ENCODE measurements at places on chromosomes 12 and 14.
A peak's percentile ranks its signal among the peaks of the same experiment; 100 is the strongest.

DNA sequence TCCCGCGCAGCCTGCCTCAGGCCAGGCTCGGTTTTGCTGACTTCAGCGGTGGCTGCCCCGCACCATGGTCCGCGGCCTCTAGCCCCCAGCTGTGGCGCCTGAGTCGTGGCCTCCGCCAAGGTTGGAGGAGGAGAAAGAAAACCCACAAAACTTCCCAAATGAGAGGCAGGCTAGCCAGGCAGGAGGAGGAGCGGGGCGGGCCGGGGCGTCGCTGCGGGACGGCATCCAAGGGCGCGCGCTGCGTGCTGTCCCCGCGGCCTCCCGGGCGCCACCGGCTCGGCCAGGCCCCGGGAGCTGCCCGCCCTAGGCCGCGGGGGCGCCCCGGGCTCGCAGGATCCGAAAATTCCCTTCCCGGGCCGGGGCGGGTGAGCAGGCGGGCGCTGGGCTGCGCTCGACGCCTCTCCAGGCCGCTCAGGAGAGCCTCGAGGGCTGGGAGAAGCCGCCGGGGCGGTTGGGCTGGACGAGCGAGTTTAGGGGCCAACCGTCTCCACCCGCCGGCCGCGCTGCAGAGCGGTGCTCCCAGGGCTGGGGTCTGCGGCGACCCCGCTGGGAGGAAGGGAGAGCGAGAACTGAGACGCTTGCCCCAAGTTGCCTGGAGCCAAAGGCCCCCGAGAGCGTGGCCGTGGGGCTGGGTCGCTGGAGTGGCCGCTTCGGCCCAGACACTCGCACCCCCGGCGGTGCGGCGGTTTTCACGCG, at the start of gene EFS:
TSS of gene EFS (minus strand) at position 137 of the 696 bp plus-strand sequence. CDS start 147 bp downstream, outside the sequence.
- no peak for DNase-seq

GRCh38 chr14:99747582-99748330, 45.5 kb upstream of the EML1 start:
- DNase-seq: no peak

GRCh38 chr12:125340791-125341190, 275.6 kb downstream of the AACS start:
- DNase-seq: peak; percentile 70

- DNase-seq: no peak
These were observed 465.7 kb upstream of the MGAT4C start for GRCh38 chr12:86721713-86722397.

- DNase-seq: no peak
These were observed 19.8 kb upstream of the KCNH3 start for GRCh38 chr12:49518914-49519573.

GRCh38 chr12:28223858-28224257, 33.6 kb downstream of the CCDC91 start:
- DNase-seq: no peak

- DNase-seq: no peak
These were observed 16.0 kb upstream of the SERPINA4 start for GRCh38 chr14:94545131-94545841.

DNA sequence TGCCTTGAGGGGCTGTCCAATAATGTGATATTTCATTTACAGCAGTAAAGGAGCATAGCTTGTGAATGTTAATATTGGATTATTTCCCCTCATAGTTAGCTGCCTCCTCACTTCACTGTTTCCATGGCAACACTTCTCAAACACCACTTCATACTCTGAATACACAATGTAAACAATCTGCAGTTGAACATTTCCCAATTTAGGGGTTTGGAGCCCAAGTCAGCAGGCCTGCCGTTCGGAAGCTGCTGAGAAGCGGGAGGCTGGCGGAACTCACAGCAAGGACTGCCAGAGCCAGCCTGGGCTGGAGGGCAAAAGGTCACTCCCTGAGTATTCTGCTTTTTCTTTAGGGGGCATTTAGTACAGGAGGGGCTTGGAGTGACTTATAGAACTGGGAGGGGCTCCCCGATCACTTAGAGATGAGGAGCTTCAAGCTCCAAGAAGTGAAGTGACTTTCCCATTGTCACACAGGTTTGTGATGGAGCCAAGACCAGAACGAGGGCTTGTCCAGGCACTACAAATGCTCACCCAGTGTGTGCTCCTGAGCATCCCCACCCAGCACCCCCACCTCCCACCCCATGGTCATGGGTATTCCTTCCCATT, 12.1 kb upstream of the SLC24A4 start:
- DNase-seq: no peak

DNA sequence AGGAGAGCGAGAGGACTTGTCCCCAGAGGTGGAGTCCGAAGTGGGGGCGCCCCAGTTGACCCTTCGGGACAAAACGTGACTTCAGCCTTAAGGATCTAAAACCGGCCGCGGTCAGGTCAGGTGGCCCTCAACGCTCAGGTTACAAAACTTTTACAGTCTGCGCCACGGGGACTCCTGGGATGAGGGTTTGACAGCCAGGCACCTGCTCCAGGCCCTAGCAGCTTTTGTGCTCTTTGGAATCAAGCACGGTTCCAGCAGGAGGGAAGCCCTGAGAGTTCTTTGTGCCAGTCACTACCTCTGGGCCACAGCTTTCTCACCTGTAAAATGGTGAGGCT, 337 bp downstream of the ZC2HC1C start:
- no peak for DNase-seq

DNA sequence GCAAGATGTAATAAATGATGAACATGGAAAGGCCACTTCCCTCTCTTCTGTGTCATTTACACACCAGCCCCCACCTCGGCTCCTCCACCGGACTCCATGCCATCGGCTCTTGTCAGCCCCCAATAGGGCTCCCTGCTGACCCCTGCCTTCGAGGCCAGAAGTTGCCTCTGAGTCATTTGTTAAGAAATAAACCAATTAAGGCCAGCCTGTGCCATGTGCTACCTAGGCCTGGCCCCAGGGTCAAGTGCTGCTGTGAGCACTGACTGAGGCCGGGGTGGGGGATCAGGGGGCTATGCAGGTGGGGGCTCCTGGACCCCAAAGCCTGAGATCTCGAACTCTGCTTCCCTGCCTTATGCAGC, 53.2 kb downstream of the TESC start:
- DNase-seq: no peak

- no peak for DNase-seq
These were observed 14.4 kb downstream of the ERP27 start for GRCh38 chr12:14923944-14924343.

DNA sequence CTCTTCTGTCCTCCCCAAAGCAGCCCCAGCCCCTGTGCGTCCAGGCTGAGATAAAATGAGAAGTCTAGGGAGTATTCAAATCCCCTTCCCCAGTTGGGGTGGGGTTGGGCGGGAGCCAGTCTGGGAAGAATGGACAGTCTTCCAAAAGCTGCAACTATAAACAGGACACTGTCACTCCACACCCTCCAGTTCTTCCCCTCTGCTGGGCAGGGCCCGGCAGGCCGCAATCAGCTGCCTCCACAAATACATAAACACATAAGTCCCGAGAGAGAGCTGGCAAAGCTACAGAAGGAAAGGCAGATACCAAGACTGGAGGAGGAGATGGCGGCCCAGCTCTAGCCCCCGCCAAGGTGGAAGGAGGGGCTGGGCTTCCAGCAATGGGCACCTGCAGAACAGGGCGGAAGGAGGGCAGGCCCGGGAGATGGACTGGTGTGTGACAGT, 12.7 kb downstream of the LTBP2 start:
- DNase-seq: no peak

GRCh38 chr12:28890664-28891063, 258.4 kb upstream of the FAR2 start:
- no peak for DNase-seq

- DNase-seq: no peak
These were observed 31.4 kb downstream of the ALDH2 start for GRCh38 chr12:111798182-111798581.

GRCh38 chr14:70832561-70833305, 23.4 kb upstream of the MAP3K9 start:
- DNase-seq: no peak

GRCh38 chr14:103129301-103130016, 6.2 kb downstream of the TNFAIP2 start:
- DNase-seq: no peak

- no peak for DNase-seq
These were observed 225.4 kb downstream of the PTPRO start for GRCh38 chr12:15547691-15548090.

GRCh38 chr12:62799126-62799736, 135.7 kb downstream of the PPM1H start:
- DNase-seq: peak; percentile 46

DNA sequence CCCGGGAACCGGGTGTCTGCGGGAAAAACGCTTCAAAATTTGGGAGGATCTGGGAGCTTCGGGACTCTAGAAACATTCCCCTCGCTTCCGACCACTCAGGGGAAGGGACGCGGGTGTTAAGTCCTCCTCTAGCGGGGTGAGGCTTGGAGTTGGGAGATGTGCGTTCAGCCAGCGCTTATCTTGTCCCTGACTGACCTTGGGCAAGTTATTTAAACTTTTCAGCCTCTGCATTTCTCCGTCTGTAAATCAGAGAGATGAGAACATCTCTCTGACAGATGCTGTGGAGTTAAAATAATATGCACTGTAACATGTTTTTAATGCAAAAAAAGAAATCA, 76.9 kb upstream of the ANO4 start:
- DNase-seq: no peak

DNA sequence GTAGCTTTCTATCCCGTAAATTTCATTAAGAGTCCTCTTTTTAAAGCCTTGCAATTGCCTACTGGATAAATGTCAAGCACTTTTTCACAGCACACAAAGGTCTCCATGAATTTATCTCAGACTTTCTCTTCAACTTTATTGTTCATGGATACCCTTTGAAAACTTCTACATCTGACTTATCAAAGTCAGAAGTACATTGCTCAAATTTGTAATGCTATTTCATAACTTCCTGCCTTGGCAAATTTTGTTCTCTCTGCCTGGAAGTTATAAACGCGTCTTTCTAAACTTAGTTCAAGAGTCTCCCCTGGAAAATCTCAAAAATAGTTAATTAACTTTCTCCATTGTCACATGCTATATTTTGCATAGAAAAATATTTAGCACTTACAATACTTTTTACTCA, 55.9 kb upstream of the RERGL start:
- no peak for DNase-seq

- no peak for DNase-seq
These were observed 898 bp downstream of the SDSL start for GRCh38 chr12:113422886-113423669.

GRCh38 chr12:218221-218620, 4.3 kb upstream of the SLC6A12 start:
- no peak for DNase-seq

DNA sequence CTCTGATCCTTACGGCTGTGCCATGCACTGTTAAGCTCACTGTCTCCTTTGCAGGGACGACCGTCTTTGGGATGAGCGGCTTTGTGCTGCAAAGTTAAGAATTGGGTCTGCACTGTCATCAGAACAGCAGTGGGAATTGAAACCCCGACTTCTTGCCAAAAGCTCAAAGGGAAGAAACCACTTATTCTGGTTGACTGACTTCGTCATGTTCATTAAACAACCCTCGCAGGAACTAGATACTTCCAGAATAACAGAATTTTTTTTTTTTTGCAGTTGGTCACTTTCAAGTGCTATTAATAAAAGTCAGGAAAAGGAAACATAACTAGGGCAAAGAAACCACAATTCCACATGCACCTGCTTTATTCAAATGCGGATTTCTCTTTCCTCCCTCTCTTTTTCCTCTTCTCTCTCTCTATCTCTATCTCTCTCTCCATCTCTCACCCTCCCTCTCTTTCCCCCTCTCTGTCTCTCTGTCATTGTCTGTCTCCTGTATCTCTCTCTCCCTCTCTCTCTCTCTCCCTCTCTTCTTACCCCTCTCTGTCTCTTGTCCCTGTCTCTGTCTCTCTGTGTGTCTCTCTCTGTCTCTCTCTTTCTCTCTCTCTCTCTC, 12.3 kb upstream of the GLT1D1 start:
- no peak for DNase-seq

GRCh38 chr12:45959025-45959424, 31.3 kb downstream of the SCAF11 start:
- DNase-seq: no peak

DNA sequence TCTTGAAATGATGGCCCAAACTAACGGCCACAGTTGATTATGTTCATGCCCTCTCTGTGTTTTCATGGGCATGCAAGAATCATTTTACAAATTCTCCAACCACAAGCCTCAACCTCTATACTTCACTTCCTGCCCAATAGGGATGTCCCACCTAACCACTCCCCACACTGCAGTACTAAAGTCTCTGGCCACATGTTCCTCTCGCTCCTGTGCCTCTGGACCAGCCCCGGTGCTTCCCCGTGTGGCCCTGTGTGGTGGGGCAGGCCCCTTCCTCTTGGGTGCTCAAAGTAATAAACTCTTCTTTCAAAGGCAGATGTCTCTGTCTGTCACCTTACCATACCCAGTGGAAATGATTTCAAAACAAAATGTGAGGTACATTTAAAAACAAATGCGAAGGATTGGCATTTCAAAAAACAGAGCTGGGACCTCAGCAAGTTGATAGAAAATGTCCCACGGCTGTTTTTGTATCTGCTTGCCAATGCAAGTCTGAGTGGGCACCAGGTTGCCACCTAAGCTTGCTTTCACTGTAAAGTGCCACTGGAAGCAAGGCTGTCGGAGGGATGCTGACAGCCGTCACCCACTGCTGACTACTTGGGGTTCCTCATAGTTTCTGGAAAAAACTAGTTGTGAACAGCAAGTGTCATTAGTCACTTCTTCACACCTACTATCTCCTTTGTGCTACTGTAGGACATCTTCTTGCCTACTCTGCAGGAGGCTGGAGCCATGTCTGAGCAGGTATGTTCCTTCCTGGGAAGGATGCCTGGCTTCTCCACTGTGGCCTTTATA, 8.2 kb upstream of the SERPINA11 start:
- no peak for DNase-seq

GRCh38 chr14:52240623-52241022, 26.9 kb upstream of the PTGDR start:
- DNase-seq: no peak

DNA sequence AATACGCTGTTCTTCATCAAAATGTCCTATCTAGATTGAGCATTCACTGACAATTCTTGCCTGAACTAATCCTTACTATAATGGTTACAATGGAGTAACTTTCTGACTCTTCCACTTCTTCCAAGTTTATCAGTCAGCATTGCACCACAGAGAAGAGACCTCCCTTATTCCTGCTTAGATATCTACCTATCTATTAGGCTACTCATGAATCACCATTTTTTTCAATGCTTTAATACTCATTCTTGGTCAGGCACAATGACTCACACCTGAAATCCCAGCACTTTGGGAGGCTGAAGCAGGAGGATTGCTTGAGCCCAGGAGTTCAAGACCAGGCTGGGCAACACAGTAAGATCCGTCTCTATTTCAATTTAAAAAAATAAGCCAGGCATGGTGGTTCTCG, 39.3 kb downstream of the RPS6KA5 start:
- DNase-seq: no peak

GRCh38 chr14:45970621-45971020, 681.0 kb downstream of the RPL10L start:
- DNase-seq: no peak

DNA sequence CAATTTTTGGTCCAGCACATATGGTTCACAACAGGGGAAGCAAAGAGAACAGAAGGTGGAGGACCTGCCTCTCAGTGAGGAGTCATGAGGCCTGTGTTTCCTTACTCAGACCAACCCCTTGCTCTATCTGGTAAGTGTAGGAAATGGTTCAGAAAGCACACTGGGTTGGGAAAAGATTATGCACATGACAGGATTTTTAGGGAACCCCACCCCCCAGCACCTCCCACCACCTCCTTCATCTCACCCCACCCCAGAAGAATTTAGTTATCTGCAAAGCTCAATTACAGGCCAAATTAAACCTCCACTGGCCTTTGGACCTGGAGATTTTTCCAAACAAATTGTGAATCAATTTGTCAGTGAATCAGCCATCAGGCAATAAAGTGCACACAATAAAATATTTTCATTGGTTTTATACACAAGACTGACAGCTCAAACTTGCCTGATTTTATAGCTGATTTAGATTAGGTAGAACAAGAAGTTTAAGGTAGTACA, 132.8 kb downstream of the DACT1 start:
- no peak for DNase-seq
